ENCODE measurements at places on chromosomes 7 and 10. TPM values are rescaled to one million over a fixed set of nuclear protein-coding genes. Genes with fewer than 3 reads are reported as not detected.
A peak's percentile ranks its signal among the peaks of the same experiment; 100 is the strongest.

The DPP6 gene
- not detected for total RNA-seq

DNA sequence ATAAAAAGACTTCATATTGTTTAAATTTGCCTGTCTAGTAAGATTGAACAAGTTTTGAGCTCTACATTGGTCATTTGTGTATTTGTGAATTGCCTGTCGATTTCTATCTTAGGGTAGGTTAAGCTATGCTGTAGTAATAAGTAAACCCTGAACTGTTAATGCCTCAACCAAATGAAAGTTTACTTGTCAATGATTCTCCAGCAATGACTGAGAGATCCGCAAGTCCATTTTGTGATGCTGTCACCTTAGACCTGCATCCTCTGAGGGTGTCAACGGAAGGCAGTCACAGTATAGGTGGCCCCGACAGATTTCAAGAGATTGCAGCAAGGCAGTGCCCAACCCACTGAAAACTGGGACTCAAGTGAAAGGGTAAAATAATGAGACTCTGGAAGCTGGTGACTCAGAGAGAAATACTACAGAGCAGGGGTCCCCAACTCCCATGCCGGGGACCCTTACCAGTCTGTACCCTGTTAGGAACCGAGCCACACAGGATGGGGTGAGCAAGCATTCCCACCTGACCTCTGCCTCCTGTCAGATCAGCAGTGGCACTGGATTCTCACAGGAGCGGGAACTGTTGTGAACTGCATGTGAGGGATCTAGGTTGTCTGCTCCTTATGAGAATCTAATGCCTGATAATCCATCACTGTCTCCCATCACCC is 10.8 kb upstream of the PHYH start:
- H3K4me3 ChIP-seq = no peak overlapping the region
- H3K27ac ChIP-seq = no peak overlapping the region
- no peak for DNase-seq
- H3K27me3 ChIP-seq = no peaks in the 10 kb centered on the region
- no peaks in the 10 kb centered on the region for H3K4me1 ChIP-seq

DNA sequence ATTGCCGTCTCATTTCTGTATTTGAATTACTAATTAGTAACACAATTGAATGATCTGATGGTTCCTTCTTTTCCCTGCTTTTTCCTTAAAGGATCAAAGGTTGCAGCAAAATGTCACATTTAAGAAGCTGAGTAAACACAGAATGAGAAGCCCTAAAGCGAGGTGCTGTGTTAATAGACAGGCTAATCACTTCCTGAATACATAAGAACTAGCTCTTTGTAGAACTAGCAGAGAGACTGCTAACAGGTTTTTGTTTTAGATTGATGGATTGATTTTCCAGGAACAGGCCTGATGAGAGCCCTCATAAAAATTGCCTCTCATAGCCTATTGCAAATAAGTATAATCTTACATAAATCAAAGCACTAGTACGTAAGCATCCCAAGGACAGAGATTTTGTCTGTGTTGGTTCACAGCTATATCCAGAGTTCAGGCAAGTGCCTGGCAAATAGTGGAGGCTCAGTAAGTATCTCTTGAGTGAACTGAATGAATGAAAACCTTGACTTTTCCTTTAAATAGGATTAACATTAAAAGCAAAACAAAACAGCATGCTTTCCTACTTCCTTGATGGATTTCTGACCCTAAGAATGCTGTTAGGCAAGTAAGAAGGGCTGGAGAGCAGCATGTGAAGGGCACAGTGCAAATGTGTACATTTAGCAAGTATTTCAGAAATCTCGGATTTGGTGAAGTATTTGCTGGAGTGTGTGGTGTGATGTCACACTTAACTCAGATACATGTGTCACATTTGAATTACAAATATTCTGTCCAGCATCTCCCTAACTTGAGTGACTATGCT is 3.3 kb downstream of the TMEM229A start:
- H3K4me1 ChIP-seq = peaks cover 2% of the 10 kb centered on the region
- H3K36me3 ChIP-seq = no peaks in the 10 kb centered on the region
- no peak overlapping the region for H3K27ac ChIP-seq
- H3K27me3 ChIP-seq = peaks cover 32% of the 10 kb centered on the region
- no peak for DNase-seq

DNA sequence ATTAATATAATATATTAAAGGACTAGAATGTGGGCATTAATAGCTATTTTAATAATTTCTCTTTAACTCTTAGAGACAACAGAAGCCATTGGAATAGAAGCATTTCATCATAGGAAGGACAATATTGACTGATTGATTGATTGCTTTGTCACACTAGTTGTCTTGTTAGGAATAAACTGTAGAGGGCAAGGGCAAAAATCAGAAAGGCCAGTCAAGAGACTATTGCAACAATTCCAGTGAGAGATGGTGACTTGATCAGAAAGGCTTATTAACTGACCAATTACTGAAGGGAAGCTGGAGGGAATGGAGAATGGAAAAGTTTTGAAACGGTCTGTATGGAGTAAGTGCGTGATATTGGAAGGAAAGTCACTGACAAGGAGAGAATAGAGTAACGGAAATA is 87.3 kb downstream of the RUNDC3B start:
- H3K27ac ChIP-seq = no peak overlapping the region
- H3K4me1 ChIP-seq = no peaks in the 10 kb centered on the region
- H3K36me3 ChIP-seq = no peaks in the 10 kb centered on the region
- DNase-seq = no peak

GRCh38 chr7:37670436-37670835 is 13.1 kb upstream of the GPR141 start:
- no peak overlapping the region for H3K4me3 ChIP-seq
- H3K27me3 ChIP-seq = peaks cover 13% of the 10 kb centered on the region

GRCh38 chr10:124287071-124287685 is 131.5 kb downstream of the OAT start:
- H3K4me1 ChIP-seq = peaks cover 2% of the 10 kb centered on the region
- no peak for DNase-seq
- no peaks in the 10 kb centered on the region for H3K27me3 ChIP-seq
- H3K27ac ChIP-seq = no peak overlapping the region
- no peaks in the 10 kb centered on the region for H3K36me3 ChIP-seq
- no peak overlapping the region for H3K4me3 ChIP-seq

- peaks cover 43% of the 10 kb centered on the region for H3K36me3 ChIP-seq
- H3K27ac ChIP-seq = peak overlapping the region; percentile 10
- peaks cover 32% of the 10 kb centered on the region for H3K27me3 ChIP-seq
- no peak for DNase-seq
Measured at GRCh38 chr10:22324413-22324812, 3.5 kb downstream of the BMI1 start.

The FAM25C gene
- not detected for total RNA-seq

GRCh38 chr10:3887404-3887803 is 102.4 kb upstream of the KLF6 start:
- H3K27ac ChIP-seq = peak overlapping the region; percentile 84
- H3K36me3 ChIP-seq = peaks cover 4% of the 10 kb centered on the region
- no peaks in the 10 kb centered on the region for H3K27me3 ChIP-seq
- H3K4me1 ChIP-seq = peaks cover 51% of the 10 kb centered on the region
- peak overlapping the region; percentile 36 for H3K4me3 ChIP-seq

The STOX1 gene
- total RNA-seq = 0.50 TPM

DNA sequence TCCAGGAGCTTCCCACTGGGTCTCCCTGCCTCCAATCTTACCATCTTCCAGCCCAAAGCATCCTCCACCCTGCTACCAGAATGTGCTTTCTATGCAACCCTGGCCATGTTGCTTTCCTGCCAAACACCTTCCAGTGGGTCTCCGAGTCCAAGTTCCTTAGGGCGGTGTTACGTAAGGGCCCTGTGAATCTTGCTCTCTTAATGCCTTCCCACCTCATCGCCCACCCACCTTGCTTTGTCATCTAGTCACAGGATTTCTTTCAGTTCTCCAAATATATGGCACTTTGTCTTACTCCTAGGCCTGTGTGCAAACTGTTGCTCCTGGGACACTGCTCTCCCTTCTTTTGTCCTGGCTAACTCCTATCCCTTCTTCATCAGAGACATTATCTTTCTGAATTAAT is 344.5 kb downstream of the RPS24 start:
- no peaks in the 10 kb centered on the region for H3K27me3 ChIP-seq
- no peak overlapping the region for H3K27ac ChIP-seq
- H3K4me3 ChIP-seq = no peak overlapping the region
- H3K36me3 ChIP-seq = no peaks in the 10 kb centered on the region
- H3K4me1 ChIP-seq = no peaks in the 10 kb centered on the region
- DNase-seq = no peak

DNA sequence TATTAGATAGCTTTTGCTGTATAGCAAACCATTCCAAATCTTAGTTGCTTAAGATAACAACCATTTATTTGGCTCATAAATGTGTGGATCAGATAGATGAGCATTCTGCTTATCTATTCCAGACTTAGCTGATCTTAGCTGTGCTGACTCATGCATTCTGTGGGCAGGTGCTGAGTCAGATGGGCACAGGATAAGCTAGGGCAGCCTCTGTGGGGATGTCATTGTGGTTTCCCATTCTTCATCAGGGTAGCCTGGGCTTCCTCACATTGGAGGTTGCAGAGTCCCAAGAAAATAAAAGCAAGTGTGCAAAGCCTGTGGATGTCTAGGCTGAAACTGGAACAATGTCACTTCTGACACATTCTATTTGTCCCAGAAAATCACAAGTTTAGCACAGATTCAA is 917.0 kb downstream of the TYW1 start:
- H3K36me3 ChIP-seq = peaks cover 2% of the 10 kb centered on the region
- peaks cover 1% of the 10 kb centered on the region for H3K4me1 ChIP-seq
- H3K27me3 ChIP-seq = no peaks in the 10 kb centered on the region
- H3K27ac ChIP-seq = no peak overlapping the region
- DNase-seq = no peak

- DNase-seq = no peak
- H3K4me1 ChIP-seq = no peaks in the 10 kb centered on the region
- H3K27ac ChIP-seq = no peak overlapping the region
- no peaks in the 10 kb centered on the region for H3K36me3 ChIP-seq
- H3K4me3 ChIP-seq = no peak overlapping the region
Measured at GRCh38 chr10:98646998-98647917, 200.5 kb upstream of the HPS1 start.

The ERVW-1 gene
- total RNA-seq = not detected

DNA sequence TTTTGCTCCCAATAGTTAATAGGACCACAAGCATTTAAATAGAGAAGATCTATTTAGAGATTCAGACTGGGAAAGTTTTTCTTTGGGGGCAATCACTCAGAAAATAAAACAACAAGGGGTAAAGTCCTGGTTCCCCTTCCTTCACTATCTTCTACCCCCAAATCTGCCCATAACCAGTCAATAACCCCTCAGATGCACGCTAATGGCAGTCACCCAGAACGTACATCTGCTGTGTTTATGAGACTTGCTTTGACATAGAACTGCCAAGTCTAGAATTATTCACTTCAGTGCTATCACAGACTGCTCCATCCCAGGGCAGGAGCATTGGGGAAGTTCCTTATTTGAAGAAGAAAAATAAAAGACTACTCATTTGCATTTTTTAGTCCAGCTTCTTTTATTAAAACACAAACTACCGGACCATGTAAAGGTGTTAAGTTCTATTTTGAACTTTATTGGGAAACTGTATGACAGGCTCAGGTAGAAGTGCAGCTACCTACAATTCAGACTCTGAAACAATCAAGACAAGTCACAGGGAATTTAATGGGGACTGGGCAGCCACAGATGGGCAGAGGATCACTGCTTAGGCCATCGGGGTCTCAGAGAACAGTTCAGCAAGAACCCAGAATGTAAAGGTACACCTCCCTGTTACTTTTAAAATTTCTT is 38.4 kb downstream of the ANK3 start:
- no peaks in the 10 kb centered on the region for H3K4me1 ChIP-seq
- H3K36me3 ChIP-seq = no peaks in the 10 kb centered on the region
- no peak overlapping the region for H3K27ac ChIP-seq
- no peak for DNase-seq

GRCh38 chr7:141335164-141335563 is 216.0 kb upstream of the AGK start:
- H3K27me3 ChIP-seq = no peaks in the 10 kb centered on the region
- DNase-seq = no peak
- H3K4me1 ChIP-seq = no peaks in the 10 kb centered on the region
- no peak overlapping the region for H3K4me3 ChIP-seq

- peaks cover 28% of the 10 kb centered on the region for H3K4me1 ChIP-seq
- H3K27me3 ChIP-seq = no peaks in the 10 kb centered on the region
- H3K27ac ChIP-seq = no peak overlapping the region
- no peak overlapping the region for H3K4me3 ChIP-seq
Measured at GRCh38 chr10:62635127-62635526, 169.4 kb upstream of the ADO start.

DNA sequence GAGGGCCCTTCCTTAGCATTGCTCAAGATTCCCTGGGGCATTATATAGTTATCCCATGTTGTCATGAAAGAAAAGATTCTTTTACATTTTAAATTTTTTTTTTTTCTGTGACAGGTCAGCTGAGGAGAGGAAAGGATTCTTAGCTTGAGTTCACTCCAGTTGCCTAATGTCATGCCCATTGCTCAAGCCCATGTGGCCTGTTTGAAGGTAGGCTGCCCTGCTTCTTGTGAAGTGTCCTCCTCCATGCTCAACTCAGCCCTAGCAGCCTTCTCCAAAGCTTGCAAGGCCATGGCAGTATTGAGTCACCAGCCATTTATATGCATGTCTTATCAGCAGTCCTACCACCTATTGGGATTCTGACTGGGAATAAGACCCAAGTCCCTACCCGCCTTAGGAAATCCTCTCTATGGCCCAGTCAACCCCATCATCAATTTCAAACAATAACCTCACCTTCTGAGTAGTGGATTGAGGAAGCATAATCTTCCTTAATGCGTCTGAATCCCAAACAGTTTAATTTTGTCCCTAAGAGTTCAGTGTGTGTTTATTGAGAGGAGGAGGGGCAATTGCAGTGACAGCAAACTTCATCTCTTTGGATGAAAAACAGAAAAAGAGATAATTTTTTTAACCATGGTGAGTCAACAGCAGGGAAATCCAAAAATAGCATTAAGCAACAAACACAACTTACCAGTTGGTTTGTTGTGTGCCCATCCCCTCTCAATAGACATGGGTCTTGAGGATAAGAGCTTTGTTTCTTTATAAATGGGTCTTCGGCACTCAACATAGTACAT is 38.6 kb upstream of the WASL start:
- no peaks in the 10 kb centered on the region for H3K27me3 ChIP-seq
- DNase-seq = no peak
- no peaks in the 10 kb centered on the region for H3K4me1 ChIP-seq

DNA sequence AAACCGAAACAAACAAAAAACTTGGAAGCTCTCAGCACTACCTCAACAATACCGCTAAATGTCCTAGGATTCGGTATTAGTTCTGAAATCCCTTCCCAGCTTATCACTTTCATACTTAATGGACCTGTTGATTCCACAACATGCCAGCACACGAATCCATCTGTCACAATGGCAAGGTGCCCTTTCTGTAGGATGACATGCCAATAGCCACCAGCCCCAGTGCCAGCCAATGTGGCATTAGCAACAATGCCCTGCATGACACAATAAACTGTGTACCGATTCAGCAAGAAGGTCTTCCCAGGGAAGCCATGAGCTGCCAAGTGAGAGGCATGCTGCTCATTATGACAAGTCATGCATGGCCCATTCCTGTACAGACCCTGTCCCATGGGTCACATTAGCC is 35.6 kb upstream of the CHCHD3 start:
- no peak for DNase-seq
- no peaks in the 10 kb centered on the region for H3K4me1 ChIP-seq
- peaks cover 19% of the 10 kb centered on the region for H3K27me3 ChIP-seq
- no peaks in the 10 kb centered on the region for H3K36me3 ChIP-seq
- H3K4me3 ChIP-seq = no peak overlapping the region
- no peak overlapping the region for H3K27ac ChIP-seq
